Stimulated activated CD8-positive, alpha-beta memory T cell treated with anti-CD3 and anti-CD28 coated beads, Interleukin-7, amount 100 ng/mL, for 48 hours (primary cell): ENCODE measurements at places on chromosomes 12 and 14.

DNA sequence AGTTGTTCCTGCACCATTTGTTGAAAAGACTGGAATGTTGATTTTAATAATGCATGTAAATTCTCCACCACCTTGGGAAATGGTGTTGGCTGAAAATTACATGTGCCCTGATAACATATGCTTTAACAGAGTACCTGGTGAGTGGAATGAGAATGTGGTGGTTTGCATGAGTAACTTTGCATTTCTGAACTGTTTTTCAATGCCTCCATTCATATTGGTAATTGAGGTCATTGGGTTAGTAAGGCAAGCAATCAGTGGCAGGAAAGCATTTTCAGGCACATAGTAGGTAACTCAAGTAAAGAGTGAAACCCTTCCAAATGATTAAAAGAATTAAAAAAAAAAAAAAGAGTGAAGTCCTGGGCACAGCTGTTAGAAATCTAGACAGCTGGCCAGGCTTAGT is 32.2 kb upstream of the BICD1 start:
- DNase-seq = no peak

- no peak for DNase-seq
These were observed 1.6 kb upstream of the PAX9 start for GRCh38 chr14:36659822-36660735.

- no peak for DNase-seq
These were observed 9.8 kb upstream of the DENND5B start for GRCh38 chr12:31600750-31601149.

- no peak for DNase-seq
These were observed 42.9 kb upstream of the EEA1 start for GRCh38 chr12:92971859-92972524.

DNA sequence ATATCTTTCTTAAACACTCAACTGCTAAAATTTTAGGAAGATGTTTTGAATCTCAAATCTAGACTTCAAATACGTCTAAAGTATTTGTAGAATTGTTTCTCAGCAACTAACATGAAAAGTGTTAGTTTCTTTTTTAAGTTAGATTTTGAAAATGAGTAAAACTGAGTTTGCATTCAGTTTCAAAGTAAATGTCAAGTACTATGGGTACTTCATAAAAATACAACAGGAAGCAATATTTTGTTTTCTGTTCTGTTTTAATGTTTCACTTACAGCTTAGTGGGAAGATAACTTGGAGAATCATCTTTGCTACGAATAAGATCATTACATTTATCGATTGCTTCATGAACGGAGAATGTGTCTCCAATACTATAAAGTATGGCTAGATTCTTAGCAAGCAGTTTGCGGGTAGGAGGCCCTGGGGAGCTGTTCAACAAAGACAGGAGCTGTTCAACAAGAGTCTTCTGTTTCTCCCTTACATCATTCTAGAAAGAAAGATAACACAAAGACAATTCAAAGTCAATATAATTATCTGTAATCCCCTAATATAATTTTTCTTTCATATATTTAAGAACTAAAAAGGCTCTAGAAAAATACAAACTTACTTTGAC is 20.2 kb downstream of the HEATR5A start:
- DNase-seq = no peak
